ENCODE measurements at places on chromosomes 16 and 17. TPM values are rescaled to one million over a fixed set of nuclear protein-coding genes. Genes with fewer than 3 reads are reported as not detected.

The AATK gene
- total RNA-seq, result 2.1 TPM

The SLFN14 gene
- total RNA-seq, result not detected

The KRT34 gene
- total RNA-seq, result not detected

The CHMP1A gene
- total RNA-seq, result 77.3 TPM

The SPATA32 gene
- 0.22 TPM for total RNA-seq

The OTOP3 gene
- total RNA-seq, result not detected

The GPR142 gene
- not detected for total RNA-seq

The TEKT1 gene
- not detected for total RNA-seq

The RPGRIP1L gene
- total RNA-seq, result 4.3 TPM

The HNF1B gene
- not detected for total RNA-seq

The VAT1L gene
- not detected for total RNA-seq

The CCL2 gene
- total RNA-seq, result 16.7 TPM

The HCRT gene
- total RNA-seq, result not detected

The DNAAF8 gene
- 0.12 TPM for total RNA-seq

The TMEM220 gene
- total RNA-seq, result 3.0 TPM

The CCL8 gene
- total RNA-seq, result not detected

The KRT27 gene
- total RNA-seq, result not detected

DNA sequence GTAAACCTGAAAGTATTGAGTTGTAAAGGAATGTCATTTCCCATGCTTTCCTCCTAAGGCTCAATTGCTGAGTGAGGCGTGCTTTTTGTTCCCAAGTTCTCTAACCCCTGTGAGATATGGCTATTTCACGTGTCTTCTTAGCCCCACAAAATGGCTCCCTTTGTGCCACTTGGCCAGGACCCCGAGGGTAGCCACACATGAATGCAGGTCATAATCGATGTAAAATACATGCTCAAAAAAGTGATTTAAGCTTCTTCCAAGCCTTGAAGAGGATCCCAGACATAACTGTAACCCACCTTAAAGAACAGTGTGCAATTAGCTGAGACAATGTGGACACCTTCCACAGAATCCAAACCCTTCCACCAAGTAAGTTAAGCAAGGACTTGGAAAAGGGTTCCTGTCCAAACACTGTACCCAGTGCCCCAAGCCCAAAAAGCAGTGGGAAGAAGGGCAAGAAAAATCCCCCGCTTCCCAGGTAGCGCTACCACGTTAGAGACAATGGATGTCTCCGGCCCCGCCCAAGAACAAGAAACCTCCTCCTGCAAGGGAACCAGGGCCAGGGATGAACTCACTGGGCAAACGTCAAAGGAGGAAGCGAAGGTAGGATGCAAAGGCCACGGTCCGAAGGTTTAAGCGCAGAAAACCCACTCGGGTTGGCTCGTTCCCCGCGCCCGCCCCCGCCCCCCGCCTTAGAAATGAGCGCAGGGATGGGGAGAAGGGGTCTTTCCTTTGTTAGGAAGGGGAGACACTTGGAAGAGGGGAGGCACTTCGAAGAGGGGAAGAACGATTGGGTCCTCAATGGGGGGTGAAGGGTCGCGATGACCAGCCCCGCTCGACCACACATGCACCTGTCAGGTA is 1.2 kb downstream of the JPT1 start:
- DNase-seq, result no peak

- DNase-seq, result no peak
These were observed 440.3 kb upstream of the MAF start for GRCh38 chr16:80040814-80041213.

DNA sequence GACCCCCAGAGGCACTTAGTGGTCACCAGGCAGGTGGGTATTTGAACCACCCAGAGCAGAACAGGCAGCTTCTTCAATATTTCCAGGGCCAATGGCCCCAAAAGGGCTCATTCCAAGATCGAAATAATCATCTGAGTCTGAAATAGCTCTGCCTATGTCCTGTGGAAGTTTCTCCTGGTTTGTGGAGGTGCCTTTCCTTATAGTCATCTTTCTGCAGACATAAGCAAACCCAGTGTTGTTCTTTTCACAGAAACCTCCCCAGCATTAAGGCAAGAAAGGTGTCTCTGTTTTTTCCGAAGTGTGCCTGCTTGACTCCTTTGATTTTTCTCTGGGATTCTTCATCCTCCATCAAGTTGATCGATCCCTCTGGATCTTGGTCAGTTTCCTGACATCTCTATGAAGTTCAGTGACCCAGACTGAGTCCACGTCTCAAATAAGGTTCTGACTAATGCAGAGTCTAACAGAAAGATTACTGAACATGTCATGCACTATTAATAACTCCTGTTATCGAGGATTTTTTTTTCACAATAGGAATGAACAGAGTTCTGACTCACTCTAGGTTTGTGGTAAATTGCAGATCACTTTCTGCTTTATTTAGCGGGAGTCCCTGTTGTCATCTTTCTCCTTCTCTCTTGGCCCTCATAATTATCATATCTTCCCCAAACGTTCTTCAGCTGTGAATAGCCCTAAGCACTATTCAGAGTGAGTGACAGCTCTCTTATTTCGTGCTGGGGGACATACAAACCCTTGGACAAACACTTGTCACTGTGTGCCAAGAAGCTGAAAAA is 1.5 kb downstream of the LRRC3C start:
- DNase-seq, result no peak

GRCh38 chr17:48442819-48443218 is 12.8 kb upstream of the SKAP1 start:
- no peak for DNase-seq

- DNase-seq, result no peak
These were observed 14.6 kb upstream of the CSNK1D start for GRCh38 chr17:82287868-82288801.

- no peak for DNase-seq
These were observed 11.2 kb downstream of the MVP start for GRCh38 chr16:29831490-29831889.

- no peak for DNase-seq
These were observed 12.4 kb upstream of the NFAT5 start for GRCh38 chr16:69553332-69553731.

GRCh38 chr17:68097161-68097805 is 61.7 kb downstream of the KPNA2 start:
- no peak for DNase-seq

DNA sequence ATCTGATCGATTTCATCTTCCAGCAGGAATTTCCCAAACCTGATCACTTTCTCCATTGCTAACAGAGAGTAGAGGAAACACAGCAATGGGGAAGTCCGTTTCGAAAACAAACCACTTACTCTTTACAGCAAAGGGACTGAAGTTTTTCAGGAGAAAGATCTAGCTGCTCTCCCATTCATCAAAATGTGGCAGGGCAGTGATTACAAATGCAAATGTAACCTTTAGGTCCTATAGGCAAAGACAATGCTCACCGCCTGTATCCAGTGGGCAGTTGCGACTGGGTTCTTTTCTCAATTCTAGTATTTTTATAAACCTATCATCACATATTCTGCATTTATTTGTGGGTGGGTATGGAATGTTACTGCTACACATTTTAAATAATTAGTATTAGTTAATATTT is 218.0 kb upstream of the ZFHX3 start:
- no peak for DNase-seq

- no peak for DNase-seq
These were observed 10.3 kb upstream of the IRF8 start for GRCh38 chr16:85888405-85889331.

DNA sequence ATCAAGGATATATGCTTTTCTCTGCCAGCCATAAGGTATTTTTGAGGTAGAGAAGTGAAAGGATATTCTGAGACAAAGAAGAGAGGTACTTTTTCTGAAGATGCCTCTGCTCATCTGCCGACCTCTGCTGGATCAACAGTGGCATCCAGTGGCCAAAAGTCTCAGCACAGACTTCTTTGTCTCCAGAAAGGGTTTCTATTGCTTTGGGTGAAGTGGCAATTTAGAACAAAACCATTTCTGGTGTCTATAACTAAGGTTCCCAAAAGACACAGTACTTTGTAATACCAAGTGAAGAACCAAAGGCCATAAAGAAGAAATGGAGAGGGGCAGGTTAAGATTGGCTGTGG is 155.2 kb upstream of the C17orf78 start:
- peak; percentile 17 for DNase-seq

- DNase-seq, result peak; percentile 54
These were observed 412 bp downstream of the EPN2 start for GRCh38 chr17:19237389-19238166.

DNA sequence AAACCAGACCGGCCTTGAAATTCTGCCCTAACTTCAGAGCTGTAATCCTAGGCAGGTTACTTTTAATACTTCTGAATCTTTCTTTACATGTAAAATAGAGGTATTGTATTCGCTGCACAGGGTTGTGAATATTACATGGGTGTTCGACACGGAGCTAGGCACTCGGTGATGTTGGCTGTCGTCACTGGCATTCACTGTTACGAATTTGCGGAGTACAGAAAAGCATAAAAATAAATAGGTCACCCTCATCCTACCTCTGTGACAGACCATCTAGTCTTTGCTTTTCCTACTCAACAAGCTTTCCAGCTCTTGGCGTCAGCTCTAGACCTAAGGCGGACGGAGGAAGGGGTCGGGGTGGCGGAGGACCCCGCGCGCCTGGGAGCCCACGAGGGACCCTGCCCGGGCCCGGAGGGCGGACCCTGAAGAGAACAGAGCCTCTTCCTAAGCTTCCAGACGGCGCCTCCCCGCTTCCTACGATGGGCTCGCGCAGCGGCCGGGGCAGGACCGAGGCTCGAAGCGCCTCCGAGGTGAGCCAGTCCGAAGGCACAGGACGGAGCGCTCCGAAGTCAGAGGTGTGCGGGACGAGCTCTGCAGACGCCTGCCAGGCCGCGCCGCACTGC is 879 bp upstream of the SPG7 start:
- DNase-seq, result peak; percentile 28

- DNase-seq, result no peak
These were observed 25.0 kb downstream of the MRC2 start for GRCh38 chr17:62652251-62653001.

- peak; percentile 79 for DNase-seq
These were observed 2.9 kb downstream of the UNC119 start for GRCh38 chr17:28549236-28550132.

GRCh38 chr17:66348584-66349165 is 46.3 kb downstream of the PRKCA start:
- no peak for DNase-seq

GRCh38 chr17:57468932-57469775 is 212.8 kb downstream of the MSI2 start:
- no peak for DNase-seq

- DNase-seq, result peak; percentile 42
These were observed 26.0 kb downstream of the COPZ2 start for GRCh38 chr17:48011405-48012150.

DNA sequence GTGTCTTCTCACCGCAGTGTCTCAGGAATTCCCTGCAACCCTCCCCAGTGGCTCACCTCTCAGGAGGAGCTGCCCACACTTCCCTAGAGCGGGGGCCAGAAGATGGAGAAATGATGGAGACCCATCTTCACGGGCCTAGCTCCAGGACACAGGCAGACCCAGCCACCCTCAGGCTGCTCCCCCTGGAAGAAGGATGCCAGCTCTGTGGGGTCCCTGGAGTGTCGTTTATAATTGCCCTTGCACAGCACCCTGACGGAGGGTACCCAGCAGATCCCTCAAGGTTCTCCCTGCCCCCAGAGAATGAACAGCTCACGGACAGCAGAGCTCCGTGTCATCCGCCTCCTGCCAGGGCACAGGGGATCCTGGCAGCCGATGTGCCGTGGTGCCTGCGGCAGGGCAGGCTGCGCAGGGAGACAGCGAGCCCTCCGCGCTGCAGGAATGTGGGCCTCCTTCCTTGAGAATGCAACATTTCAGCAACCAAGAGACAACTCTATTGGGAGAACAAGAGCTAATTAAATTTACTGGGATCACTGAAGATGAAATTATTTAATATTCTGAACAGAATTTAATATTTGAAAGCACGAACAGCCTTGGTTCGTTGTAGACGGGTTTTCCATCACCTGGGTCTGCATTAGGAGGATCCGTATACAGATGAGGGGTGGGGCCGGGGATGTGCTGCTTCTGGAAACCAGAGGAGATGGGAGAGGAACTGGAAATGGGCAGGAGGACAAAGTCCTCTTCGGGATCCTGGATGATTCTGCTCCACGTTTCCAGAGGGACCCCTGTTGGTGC is 21.0 kb upstream of the RBFOX3 start:
- DNase-seq, result no peak

GRCh38 chr17:58321571-58322525 is 6.7 kb downstream of the TSPOAP1 start:
- no peak for DNase-seq

DNA sequence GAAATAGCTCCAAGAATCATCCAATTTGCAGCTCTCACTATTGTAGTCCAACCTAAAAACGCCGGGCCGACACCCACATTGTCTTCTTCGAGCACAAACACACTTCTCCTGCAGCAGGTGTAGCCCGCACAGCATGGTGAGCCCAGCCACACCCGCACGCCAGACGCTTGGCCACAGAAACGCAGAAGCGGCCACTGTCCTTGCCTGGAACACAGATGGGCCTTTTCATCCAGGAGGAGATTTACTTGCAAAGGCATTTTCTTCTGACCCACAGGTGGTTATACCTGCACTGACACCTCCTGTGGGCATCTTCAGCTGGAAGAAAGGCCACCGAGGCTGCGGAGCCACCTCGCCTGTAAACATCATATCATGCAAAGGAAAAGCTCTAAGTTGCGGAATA is 98.4 kb downstream of the ADCY9 start:
- no peak for DNase-seq

GRCh38 chr16:27503662-27504061 is 46.1 kb downstream of the GTF3C1 start:
- DNase-seq, result no peak

GRCh38 chr17:79413611-79414010 is 197.2 kb downstream of the RBFOX3 start:
- no peak for DNase-seq

DNA sequence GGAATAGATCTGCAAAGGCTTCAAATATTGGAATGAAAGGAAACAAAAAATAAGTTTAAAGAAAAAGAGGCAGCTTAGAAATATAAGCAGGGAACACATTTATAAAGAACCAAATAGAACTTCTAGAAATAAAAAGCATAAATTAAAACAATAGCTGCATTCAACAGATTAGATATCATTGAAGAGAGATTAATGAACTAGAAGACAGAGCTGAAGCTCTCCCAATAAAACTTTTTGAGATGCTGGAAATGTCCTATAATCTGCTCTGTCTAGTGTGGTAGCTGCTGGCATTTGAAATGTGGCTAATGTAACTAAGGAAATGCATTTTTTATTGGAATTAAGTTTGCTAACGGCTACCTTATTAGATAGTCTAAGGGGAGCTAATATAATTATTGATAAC is 115.6 kb downstream of the MAP2K4 start:
- no peak for DNase-seq

GRCh38 chr16:48206594-48207242 is 37.4 kb upstream of the LONP2 start:
- no peak for DNase-seq

Measured in CD4-positive, alpha-beta memory T cell (primary cell).